ENCODE measurements at places on chromosomes 4 and X.

DNA sequence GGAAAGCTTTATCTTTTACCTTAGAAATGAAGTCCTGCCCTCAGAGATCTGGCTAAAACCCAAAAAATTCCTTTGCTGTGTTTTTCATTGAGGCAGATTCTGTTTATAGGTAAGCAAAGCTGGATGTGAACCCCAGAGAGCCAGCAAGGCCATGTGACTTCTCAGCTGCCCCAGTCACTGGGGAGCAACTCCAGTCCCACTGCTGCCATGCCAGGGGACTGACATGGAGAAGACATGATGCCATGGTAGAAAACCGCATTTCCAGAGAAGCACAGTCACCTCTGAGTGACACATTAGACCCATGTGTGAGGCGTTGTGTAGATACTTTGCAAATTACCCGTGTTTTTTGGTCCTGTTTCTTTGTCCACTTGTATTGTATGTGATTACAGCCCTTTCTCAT is 45.4 kb downstream of the PTTG2 start:
- no peak for DNase-seq

DNA sequence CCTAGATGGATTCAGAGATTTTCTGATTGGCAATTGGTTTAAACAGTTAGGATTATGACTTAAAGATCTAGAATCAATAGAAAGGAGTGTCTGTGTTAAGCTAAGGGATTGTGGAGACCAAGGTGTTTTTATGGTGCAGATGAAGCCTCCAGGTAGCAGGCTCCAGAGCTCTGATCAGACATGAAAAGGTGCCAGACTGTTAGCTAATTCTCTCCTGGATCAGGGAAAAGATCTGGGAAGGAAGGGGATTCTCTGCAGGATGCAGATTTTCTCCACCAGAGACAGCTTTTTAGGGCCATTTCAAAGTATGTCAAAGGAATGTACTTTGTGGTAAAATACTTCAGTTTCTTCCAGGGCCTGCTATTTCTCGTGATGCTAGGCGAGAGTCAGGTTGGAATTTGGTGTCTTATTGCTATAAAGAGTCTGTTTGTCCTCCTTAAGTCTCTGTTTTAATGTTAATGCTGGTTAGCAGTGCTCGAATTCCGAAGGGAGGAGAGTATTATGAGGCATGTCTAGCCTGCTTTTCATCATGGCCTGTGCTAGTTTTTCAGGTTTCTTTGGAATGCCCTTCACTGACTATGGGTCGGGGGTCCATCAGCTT is 12.0 kb upstream of the GPR78 start:
- DNase-seq, result no peak

DNA sequence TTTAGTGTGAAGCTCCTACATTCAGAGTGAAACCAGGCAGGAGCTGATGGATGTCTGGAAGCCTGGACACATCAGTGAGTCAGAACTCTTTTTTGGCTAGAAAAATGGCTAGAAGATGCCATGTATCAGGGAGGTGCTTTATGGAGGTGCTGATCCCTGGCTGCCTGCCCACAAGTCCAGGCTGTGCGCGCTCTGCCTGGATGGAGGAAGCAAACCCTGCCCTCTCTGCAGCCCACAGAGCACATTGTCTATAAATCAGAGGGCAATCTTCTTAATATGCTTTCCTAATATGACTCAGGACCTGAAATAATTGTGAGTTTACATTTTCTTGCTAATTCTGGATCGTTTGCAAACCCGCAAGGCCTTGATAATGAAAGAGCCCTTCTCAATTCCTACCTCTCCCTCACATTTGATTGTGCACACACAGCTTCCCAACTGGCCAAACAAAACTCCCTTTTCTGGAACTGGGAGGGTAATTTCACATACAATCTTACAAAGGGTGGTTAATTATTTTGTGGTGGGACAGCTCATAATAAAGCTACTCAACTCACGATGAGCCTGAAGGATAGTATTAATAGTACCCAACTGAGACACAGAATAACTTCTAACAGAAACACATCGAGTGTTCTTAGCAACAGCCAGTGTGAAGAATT is 11.7 kb downstream of the MFAP3L start:
- DNase-seq, result no peak

- no peak for DNase-seq
These were observed 711 bp downstream of the PNMA6E start for GRCh38 chrX:153400146-153401132.

Data from NCI-H2081 treated with DMSO at 0.1 percent for 48 hours (cell line).